Cerebellar nuclear complex (tissue), 1 donor: ENCODE measurements at places on chromosomes 1 and 21.

- no peak for DNase-seq
These were observed 366.3 kb upstream of the ESRRG start for GRCh38 chr1:217089361-217090014.

DNA sequence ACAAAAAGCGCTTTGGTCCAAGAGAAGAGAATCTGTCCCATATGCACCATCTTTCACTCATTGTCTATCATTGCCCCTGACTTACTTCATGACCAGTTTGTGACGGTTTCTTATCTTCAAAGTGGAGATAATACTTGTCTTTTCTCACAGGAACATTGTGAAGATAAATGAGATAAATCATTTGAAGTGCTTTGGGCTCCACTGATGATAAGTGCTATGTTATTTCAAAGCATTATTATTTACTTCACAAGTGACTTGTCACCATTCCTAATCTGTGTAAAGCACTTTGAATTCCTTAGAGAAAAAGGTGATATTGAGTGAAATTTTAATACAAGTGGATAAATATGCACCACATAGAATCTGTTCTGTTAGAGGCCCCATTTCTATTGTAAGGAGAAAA lies 731.6 kb upstream of the PTBP2 start:
- DNase-seq = no peak

- DNase-seq = no peak
These were observed 292.4 kb downstream of the PLPP3 start for GRCh38 chr1:56286956-56287355.

DNA sequence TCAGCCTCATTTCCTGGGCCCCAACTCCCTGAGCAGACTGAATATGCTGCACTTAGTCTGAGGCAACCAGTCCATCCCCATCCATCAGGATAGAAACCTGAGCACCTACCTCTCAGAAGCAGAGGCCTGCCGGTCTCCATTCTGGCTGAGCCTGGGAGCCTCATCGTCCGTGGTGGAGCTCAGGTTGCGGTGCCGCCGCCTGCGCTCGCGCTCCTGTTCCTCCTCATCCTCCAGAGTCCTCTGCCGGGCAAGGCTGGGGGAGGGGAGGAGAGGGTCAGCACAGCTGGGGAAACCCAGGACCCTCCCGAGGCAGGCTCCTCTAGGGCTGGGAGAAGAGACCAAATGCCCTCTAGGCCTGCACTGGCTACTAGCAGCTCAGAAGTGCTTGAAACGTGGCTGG lies 10.1 kb downstream of the LAD1 start:
- DNase-seq = no peak

DNA sequence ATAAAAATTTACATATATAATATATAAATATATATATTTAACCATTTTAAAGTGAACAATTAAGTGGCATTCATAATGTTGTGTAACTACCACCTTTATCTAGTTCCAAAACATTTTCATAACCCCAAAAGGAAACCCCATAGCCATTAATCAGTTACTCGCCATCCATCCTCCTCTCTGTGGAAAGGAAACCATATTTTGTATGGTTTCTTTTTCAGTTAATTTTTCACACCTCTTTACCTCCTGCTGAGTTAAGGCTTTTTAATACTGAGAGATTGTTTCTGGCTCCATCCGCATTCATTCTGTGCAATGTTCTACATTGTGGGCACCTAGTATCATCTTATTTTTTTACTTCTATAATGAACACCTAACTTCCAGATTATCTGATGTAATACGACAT lies 512.1 kb downstream of the LMO4 start:
- no peak for DNase-seq

GRCh38 chr21:39040494-39041110 lies 142.6 kb downstream of the PSMG1 start:
- DNase-seq = no peak

DNA sequence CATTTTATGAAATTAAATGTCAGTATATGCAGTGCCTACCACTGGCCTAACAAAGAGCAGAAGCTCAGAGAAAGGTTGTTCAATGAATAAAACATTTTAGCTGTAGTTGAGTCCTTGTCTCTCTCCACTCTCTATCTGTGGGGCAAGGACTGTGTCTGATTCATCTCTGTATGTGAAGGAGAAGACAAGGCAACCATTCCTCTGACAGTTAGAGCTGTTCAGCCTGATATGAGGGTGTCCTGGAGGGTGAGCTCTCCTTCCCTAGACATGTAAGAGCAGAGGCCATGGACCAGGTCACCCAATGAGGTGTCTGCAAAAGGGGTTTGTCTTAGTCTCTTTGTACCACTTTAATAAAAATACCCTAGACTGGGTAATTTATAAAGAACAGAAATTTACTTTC lies 4.5 kb upstream of the PDZK1IP1 start:
- DNase-seq = no peak
